ENCODE measurements at places on chromosomes 3 and 15.

- no peak for DNase-seq
These were observed 126.9 kb upstream of the MEF2A start for GRCh38 chr15:99438691-99439523.

- DNase-seq, result no peak
These were observed 121.6 kb downstream of the RBPMS2 start for GRCh38 chr15:64653757-64654156.

DNA sequence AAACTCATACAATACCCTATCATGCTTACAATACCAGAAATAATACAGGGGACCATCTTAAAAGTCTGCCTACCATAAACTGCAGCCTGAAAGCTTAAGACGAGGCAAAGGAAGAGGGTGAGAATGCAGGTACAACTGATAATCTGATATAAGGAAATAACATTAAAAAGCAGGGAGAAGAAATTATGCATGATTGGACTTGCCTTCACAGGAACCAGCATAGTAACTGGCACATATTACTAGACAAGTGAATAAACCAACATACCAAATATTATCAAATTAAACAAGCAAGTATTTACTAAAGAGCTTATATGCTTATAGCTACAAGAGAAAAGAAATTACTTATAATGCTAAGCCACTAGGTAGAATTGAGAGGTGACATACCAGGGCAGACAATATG is 18.7 kb downstream of the ANKRD28 start:
- no peak for DNase-seq

DNA sequence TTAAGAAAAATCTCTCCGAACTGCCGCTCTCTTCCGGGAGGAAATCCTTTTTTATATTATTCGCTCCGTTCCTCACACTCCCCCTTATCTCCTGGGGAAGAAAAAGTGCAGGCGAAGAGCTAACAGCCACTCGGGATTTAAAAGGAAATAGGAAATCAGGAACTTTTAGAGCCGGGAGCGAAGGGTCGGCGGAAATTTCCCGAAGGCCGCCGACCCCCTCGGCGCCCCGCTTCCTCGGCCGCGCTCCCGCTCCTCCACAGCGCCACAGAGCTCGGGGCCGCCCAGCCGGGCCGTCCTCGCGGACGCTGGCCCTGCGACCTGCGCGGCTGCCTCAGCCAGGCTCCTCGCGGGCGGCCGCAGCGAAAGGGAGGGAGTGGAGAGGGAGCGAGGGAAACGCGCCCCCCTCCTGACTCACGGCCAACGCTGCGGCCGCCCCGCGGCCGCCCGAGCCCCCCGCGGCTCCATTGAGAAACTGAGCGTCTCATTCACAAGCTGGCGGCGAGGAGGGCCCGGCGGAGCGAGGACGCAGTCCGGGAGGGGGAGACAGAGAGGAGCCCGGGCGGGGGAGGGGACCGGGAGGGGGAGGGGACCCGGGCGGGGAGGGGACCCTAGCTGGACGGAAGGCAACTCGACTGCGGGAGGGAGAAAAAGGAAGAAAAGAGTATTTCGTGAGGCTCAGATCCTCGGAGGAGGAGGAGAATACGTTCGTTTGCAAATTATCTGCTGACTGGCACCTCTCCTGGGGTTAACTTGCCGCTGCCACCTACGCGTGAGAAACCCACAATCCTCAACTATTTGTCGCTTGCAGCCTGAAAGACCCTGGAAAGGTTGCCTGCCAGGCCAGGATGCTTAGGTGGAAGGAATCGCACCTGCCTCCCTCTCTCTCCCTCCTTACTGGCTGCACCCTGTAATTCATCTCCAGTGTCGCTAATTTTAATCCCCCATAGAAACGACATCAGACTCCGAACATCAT is at the start of gene PTPN9:
Gene PTPN9 (minus strand): TSS at position 368 of the 973 bp plus-strand sequence. CDS start 539 bp downstream, outside the sequence.
- peak; percentile 9 for DNase-seq

DNA sequence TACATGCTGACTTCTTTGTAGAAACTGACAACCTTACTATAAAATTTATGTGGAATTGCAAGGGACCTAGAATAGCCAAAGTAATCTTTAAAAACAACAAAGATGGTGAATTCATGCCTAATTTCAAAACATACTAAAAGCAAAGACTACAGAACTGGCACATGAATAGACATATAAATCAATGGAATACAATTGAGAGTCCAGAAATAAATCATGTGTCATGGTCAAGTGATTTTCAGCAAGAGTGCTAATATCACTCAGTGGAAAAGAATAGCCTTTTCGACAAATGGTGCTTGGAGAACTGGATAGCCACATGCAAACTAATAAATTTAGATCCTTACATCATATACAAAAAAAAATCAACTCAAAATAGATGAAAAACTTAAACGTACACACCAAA is 8.7 kb downstream of the IMPG2 start:
- DNase-seq, result no peak

- no peak for DNase-seq
These were observed 6.1 kb downstream of the GRM2 start for GRCh38 chr3:51712963-51713362.

GRCh38 chr3:157543501-157544035 is 40.4 kb upstream of the VEPH1 start:
- no peak for DNase-seq

GRCh38 chr3:182323126-182323700 is 470.1 kb upstream of the ATP11B start:
- no peak for DNase-seq

GRCh38 chr15:27646531-27646930 is 452.6 kb downstream of the OCA2 start:
- DNase-seq, result no peak

GRCh38 chr3:168285506-168285905 is 189.8 kb upstream of the GOLIM4 start:
- no peak for DNase-seq

DNA sequence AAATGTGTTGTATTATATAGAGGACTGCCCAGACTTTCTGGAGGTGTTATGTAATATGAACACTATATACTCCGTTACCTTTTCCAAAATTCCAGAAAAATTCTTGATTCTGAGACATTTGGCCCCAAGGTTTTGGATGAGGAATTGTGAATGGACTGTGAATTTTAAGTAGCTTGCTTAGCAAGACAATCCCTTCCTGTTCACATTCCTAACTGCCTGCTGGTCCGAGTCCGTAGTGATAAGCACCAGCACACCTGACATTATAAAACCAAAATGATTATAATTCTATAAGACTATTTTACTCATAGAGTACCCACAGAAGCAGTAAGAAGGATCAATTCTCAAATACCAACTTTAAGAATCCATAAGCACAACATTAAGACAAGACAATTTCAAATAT is 11.2 kb downstream of the EXD1 start:
- DNase-seq, result no peak

GRCh38 chr3:40207796-40208195 is 101.7 kb upstream of the EIF1B start:
- DNase-seq, result no peak

- DNase-seq, result no peak
These were observed 25.3 kb downstream of the CMSS1 start for GRCh38 chr3:99842826-99843589.

- no peak for DNase-seq
These were observed 106.9 kb downstream of the ULK4 start for GRCh38 chr3:41854956-41855355.

DNA sequence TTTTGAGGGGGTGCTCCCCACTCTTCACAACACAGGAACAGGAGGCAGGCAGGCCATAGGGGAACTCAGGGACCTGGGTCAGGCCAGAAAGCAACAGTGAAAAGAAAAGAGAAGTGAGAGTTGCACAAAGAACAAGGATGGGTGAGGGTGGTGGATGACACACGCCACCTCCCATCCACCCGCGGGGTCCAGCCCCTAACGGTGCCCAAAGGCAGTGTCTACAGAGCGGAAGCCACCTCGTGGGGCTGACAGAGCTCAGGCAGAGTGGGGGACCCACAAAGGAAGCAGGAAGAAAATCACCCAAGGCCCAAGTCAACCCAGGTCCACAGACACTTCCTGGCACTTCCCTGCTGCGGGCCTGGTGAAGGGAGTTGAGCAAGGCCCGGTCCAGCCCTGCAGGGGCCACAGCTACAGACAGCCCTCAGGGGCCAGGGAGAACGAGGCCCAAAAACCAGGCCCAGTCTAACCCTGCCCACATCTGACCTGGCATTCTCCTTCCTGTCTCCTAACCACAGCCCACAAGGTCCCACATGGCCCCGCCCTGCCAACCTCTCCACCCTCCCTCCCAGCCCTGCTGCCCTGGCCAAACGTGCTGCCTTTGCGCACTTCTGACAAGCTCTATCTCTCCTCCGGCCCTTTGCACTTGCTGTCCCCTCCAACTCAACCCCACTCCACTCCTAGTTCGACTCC is 5.9 kb downstream of the NUP210 start:
- no peak for DNase-seq

GRCh38 chr3:58387650-58388546 is 45.7 kb downstream of the PDHB start:
- DNase-seq, result no peak

DNA sequence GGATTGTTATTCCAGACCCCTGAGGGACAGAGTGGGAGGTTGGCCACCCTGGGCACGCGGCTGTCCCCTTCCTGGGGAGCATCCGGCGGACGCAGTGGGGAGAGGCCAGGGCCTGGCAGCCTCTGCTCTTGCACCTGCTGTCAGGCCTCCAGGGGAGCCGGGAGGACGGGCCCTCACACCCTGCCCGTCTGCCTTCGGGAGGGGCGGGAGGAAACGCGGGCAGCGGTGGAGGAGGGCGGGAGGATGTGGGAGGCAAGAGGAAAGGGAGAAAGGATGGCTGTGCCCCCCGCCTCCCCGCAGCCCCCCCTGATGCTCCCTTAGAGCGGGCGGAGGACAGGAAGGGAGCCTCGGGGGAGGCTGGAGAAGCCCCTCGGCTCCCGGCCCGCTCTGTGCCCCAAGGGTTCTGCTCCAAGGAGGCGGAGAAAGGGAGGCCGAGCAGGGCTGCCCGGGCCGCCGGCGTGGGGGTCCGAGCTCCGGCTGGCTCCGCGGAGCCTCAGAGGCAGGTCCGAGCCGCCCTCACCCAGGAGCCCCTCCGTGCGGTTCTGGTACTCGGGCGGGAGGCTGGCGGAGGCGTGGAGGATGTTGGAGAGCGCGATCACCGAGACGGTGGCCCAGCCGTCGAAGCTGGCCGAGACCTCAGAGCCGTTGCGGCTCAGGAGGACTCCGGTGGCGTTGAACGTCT is 40.9 kb downstream of the MUC20 start:
- no peak for DNase-seq

- DNase-seq, result no peak
These were observed 242.6 kb upstream of the TPRG1 start for GRCh38 chr3:188929137-188929536.

GRCh38 chr3:16379838-16380237 is 114.8 kb downstream of the OXNAD1 start:
- DNase-seq, result no peak

GRCh38 chr3:55641964-55642363 is 154.9 kb upstream of the WNT5A start:
- DNase-seq, result no peak

GRCh38 chr15:99436542-99437314 is 129.1 kb upstream of the MEF2A start:
- DNase-seq, result no peak

DNA sequence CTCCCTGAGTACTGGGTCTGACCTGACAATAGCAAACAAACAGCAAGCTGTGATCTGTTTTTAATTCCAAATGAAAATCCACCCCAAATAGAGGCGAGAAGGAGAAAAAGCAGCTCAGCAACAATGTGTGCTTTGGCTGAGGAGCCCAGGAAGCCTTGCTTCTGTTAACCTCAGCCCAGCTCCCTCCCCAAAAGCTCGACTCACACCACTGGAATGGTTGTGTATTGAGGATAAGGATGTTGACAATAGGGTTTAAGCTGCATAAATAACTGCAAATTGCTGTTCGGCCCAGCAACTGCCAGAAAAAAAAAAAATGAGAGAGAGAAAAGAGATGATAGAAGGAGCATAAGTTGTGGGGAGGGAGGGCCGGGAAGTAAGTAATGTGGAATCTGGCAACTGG is 104.0 kb upstream of the TBC1D5 start:
- no peak for DNase-seq

DNA sequence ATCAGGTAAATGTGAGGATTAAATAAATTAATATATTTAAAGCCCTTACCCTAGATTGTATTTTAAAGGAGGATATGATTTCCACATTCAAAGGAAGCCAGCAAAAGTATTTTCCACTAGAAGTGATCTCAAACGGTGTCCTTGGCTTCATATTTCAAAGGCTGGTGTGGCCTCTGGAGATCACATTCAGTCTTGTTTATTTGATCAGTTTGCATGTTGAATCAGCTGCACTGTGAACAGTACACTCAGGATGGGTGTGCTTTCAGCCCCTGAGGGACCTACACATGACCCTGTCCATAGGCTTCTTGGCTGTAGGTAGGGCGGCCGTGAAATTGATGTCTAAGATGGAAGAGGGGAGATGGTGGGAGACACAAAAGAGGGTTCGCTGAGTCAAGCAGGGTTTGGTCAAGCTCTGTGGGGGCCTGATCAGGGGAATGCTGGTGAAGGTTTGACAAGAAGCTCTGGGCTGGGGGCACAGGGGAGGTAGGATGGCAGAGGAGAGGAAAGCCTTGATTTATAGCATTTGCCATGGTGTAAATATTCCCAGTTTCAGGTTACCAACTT is 21.9 kb downstream of the CYP8B1 start:
- DNase-seq, result no peak

- no peak for DNase-seq
These were observed 88.7 kb downstream of the GABRG3 start for GRCh38 chr15:27059610-27060202.

- DNase-seq, result no peak
These were observed 317.7 kb upstream of the TPRG1 start for GRCh38 chr3:188853856-188854771.

GRCh38 chr3:299590-300301 is 103.2 kb downstream of the CHL1 start:
- DNase-seq, result no peak

- no peak for DNase-seq
These were observed 29.0 kb downstream of the CHDH start for GRCh38 chr3:53817211-53817610.

DNA sequence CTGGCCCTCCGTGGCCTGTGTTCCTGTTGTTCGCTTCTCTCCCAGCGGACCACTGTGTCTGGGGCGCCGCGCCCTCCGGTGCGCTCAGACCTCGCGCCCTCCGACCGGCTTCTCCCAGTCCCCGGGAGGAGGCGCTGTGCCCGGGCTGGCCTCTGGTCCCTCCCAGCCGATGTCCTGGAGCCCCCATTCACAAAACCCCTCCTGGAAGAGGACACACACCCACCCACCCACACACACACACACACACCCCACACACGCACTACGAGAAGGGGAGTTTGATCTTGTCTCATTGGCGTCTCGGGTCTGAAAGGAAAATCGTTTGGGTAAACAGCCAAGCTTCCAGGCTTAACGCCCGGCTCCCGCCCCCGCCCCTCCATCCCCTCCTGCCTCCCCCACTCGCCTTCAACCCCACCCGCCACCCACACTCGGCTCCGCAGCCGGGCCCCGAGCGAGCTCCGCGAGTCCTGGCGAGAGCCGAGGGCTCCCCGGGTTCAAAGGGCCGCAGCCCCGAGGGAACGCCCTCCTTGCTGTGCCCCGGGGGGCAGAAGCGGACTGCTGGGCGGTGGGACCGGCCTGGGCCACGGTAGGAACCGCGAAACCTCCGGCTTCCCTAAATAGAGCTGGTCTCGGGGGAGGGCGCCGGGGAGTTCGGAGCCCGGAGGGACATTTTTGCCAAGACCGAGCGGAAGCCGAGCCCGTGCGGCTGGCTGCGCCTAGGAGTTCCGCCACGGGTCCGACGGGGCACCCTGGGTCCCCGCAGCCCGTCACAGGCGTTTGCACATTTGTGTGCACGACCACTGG is 23.6 kb downstream of the NR2F2 start:
- DNase-seq, result no peak

- no peak for DNase-seq
These were observed 40.3 kb downstream of the MBNL1 start for GRCh38 chr3:152309031-152309430.

- DNase-seq, result no peak
These were observed 18.3 kb downstream of the CLSTN2 start for GRCh38 chr3:139953131-139953910.

GRCh38 chr15:58724466-58724865 is 25.0 kb downstream of the ADAM10 start:
- DNase-seq, result no peak
